ENCODE measurements at places on chromosomes 5 and 9.

DNA sequence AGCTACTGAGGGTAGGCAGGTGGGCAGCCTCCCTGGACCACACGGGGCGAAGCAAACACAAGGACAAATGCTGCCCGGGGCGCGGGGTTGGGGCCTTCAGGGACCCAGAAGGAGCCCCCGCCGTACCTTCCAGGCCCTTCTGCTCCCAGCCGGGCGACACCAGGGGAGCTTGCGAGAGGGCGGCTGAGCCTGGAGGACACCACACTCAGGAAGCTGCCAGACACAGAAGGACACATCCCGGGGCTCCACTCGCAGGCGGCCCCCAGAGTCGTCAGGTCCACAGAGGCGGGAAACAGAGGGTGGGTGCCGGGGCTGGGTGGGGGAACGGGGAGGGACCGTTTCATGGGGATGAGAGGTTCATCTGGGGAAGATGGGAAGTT, 58.5 kb upstream of the UBAC1 start:
- no peak for DNase-seq

GRCh38 chr9:123445981-123446610, 90.1 kb downstream of the CRB2 start:
- no peak for DNase-seq

GRCh38 chr5:128216860-128217531, 133.4 kb downstream of the SLC12A2 start:
- no peak for DNase-seq

GRCh38 chr5:56023296-56023695, 28.5 kb upstream of the IL6ST start:
- no peak for DNase-seq

GRCh38 chr9:136372561-136373299, 739 bp downstream of the CARD9 start:
- DNase-seq = peak; percentile 65

GRCh38 chr5:177496727-177497291, 595 bp downstream of the PDLIM7 start:
- peak; percentile 76 for DNase-seq

DNA sequence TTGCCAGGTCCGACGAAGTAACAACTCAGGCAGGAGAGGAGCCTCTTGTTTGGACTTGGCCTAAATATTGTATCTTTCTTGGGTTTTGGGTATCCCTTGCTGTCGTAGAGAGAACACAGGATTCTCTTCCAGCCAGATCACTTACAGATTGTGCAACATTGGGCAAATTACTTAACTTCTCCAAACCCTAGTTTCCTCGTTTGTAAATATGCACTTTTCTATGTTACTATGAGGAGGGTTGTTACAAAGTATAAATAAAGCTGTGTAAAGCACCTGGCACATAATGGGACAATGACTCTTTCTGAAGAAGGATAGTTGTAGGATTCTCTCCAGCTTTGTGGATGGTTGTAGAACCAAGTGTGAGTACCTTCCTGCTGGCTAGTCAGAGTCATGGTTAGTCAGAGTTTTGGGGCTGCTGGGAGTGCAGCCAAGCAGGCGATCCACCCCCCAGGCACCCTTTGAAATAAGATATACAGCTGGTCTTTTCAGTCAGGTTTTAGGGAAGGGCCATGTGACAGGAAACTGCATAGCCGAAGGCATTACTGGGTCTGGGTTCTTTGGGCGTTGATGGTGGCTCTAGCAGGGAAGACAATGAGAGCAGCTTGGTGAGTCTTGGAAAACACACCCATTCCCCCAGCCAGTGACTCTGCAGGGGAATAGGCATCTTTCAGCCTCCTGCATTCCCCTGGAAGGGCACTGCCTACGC, 49.9 kb upstream of the GDNF start:
- DNase-seq = no peak

GRCh38 chr9:129483415-129484351, 137.2 kb downstream of the C9orf50 start:
- no peak for DNase-seq

- no peak for DNase-seq
Measured at GRCh38 chr9:105273731-105274130, 29.3 kb downstream of the SLC44A1 start.

- DNase-seq = no peak
Measured at GRCh38 chr9:21634951-21635350, 152.8 kb upstream of the IFNE start.

- no peak for DNase-seq
Measured at GRCh38 chr9:27792971-27793689, 219.8 kb upstream of the C9orf72 start.

DNA sequence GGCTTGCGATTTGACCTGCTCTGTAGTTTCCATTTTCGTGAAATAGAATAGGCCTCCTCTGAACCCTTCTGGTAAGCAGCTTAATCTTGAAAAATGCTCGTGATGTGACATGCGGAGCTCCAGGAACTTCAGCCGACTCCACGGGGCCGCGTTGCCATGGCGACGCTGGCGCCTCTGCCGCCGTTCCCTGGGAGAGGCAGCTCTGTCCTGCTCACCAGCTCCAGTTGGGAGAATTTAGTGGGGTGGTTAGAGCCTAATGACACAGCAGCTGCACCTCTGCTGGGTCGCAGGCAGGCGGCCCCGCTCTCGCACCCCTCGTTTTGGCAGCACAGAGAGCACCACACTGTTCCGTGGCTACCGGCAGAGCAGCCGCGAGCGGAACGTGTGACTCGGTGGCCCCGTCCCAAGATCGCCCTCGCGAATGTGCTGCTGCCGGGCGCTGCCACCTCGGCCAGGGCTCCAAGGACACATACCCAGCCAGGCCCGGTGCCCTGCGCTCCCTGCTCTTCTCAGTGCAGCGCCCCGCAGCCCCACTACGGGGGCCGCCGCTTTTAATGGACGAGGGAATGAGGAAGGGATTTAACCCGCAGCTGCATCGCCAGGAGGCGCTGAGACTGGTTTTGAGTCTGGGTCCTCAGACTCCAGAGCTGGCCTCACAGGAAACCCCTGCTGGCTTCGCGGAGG, 131.2 kb upstream of the LMX1B start:
- DNase-seq = no peak

DNA sequence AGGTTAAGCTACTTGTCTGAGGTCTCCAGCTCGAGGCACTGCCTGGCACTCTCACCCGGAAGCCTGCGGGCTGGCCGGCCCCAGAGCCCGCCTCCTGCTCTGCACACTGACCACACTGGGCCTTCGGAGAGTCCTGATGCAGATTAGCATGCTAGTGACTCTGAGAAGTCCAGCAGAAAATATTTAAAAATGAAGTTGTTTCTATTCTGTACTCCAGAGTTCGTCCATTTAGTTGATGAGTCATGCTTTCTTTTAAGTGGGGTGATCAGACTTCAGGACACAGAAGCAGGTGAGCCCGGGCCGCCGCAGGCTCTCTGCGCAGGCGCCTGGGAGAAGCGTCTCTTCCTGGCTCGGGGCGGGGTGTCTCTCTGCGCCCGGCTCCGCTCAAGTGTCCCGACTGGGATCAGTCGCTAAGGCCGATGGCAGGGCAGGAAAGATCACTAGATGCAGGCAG, 32.5 kb downstream of the FAM240B start:
- DNase-seq = peak; percentile 49

DNA sequence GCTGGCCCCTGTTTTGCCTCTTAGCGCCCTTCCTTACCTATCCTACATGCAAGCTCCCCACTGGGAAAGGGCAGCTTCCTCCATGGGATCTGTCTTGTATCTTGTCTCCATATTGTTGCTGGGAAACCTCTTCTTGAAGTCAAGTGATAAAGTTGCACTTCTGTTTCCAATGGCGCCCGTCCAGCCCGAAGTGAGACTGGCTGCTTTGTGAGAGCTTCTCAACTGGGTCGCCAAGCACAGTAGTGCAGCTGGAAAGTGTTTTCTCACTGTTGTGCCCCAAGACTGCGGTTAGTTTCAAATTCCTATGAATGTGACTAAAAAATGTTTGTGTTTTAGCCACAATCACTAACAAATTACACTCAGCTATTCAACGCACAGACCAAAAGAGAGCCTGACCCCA, 506.6 kb upstream of the MPDZ start:
- DNase-seq = no peak

DNA sequence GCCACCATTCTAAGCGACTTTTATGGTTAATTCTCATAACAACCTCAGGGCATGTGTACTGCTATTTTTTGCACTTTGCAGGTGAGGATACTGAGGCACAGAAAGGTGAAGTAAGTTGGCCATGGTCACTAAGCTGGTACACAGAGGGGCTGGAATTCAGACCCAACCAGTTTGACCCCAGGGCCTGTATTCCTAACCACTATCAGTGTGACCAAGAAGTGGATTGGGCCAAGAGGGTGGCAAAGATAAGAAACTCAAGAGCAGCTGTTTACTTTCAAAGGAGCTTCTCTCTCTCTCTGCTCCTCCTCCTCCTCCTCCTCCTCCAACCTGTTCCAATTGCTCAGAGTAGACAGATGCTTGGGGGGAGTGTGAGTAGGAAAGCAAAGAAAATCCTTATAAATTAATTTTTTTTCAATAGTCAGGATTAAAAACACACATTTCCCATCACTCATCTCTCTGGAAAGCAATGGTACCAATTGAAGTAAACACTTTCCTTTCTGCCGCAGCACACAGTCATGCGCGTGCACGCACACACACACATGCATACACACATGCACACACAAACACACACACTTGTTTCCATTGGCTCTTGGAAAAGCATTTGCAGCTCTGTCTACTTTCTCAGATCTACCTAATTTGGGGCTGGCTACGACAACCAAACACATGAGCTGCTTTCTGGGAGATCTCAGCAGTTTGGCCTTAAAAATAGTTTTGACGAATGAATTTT, 736.7 kb upstream of the WWC1 start:
- no peak for DNase-seq

DNA sequence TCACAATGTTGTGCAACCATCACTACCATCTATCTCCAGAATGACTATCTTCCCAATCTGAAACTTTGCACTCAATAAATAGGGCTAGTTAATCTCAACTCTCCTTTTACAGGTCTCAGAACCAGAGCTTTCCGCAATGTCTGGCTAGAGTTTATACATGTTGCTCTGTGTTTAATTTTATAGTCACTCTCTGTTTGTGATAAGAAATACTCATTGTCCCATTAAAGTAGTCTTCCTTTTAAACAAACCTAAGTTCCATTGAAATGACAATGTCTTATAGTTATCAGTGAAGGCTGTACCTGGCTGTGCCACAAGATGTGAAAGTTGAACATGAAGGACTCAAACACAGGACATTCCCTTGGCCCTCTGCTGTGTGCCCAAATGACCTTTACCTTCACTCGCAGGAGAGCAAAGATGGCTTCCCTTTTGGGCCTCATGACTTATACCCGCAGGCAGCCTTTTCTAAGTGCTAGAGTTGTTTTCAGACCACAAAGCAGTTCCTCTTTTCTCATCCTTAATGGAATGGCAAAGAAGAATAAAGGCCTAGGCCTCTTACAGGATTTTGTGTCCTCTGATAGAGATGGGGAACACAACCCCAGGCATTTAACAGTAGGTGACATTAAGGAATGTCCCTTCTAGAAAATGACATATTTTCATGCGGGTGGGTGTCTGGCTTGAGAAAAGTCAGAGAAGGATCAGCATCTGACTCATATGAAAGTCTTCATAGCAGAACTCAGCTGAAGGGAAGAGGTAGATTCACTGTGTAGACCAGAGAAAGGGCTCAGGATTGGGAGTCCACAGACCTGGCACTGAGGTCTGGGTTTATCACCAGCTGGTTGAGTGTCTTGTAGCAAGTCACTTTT, 69.6 kb upstream of the ATP10B start:
- DNase-seq = no peak

GRCh38 chr9:125467116-125467740, 205.6 kb downstream of the GAPVD1 start:
- no peak for DNase-seq

DNA sequence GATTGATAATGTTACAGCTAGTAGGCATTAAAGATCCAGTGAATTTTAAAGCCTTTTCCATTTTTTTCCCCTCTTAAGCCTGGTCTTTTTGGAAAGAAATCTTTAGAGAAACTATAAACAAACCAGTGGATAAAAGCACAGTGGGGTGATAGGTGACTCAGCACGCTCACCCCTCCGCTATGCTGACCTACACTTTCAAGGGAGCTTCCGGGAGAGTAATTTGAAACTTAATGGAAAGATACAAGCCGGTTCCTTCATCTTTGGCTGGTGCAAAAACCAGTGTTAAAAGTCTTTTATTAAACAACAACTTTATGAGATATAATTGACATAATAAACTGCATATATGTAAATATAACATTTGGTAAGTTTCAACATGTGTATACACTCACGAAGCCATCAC, 27.0 kb upstream of the ALDOB start:
- DNase-seq = no peak

DNA sequence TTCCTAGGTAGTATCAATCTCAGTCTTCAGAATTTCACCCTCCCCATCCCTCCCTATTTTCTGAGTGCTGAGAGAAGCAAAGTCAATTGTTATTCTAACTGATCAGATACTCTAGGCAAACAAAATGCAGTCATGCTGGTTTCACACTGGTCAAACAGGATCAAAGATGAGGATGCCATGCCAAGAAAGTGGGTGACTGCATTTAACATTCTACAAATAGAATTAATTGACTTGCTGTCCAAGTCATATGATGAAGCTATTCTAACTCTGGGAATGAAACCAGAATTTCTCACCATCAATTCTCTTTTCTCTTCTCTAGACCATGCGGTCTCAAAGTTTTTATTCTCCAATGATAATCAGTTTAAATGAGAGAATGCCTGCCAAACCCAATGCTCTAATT, 112.5 kb downstream of the CTNND2 start:
- DNase-seq = no peak

DNA sequence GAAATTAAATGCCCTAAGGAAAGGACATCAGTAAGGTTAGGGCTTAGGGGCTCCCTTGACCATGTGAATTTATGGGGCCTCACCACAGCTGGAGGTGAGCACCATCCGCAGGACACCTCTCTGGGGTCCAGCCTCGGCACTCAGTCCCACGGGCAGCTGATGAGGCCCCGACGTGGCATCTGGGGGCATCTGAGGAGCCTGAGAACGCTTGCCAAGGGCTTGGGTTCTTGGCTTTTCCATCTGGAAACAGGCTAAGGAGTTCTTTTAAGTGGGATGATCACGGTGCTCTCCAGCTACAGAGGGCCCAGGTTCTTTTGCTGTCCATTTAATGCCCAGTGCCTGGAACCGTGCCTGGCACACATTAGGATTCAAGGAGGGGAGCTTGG, 3.6 kb downstream of the NKX2-5 start:
- no peak for DNase-seq

GRCh38 chr5:73188764-73189531, 16.0 kb downstream of the TMEM174 start:
- no peak for DNase-seq

- no peak for DNase-seq
Measured at GRCh38 chr9:114655689-114656088, 1.9 kb downstream of the TEX53 start.

Data from GM20000 (cell line).